ENCODE measurements at places on chromosomes 5 and 9.

- no peaks in the 10 kb centered on the region for H3K27me3 ChIP-seq
- no peak for DNase-seq
- no peak overlapping the region for H3K4me3 ChIP-seq
- no peaks in the 10 kb centered on the region for H3K4me1 ChIP-seq
These were observed 51.0 kb downstream of the GLRA1 start for GRCh38 chr5:151873701-151874100.

DNA sequence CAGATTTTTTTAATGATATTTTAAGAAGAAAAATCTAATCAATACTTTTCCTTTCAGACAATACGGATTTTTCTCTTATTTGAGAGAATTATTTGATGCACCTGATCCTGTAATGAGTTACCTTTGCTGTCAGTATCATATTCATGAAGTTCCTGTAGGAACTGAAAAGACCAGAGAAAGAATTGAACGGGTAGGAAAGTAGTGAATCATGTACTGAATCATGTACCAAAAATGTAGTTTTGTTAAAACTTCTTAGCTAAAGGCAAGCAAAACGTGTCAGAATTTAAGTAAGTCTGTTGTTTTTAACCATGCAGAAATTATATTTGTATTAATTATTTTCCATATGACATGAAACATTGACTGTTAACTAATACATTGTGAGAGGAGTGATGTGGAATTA lies 56.6 kb downstream of the SMC5 start:
- H3K36me3 ChIP-seq, result peaks cover 58% of the 10 kb centered on the region
- no peak overlapping the region for H3K4me3 ChIP-seq
- H3K4me1 ChIP-seq, result no peaks in the 10 kb centered on the region
- H3K27ac ChIP-seq, result no peak overlapping the region
- peaks cover 2% of the 10 kb centered on the region for H3K27me3 ChIP-seq
- no peak for DNase-seq

GRCh38 chr5:110040178-110040577 lies 350.5 kb downstream of the MAN2A1 start:
- H3K27me3 ChIP-seq, result peaks cover 2% of the 10 kb centered on the region
- no peak overlapping the region for H3K27ac ChIP-seq
- DNase-seq, result no peak
- H3K4me3 ChIP-seq, result no peak overlapping the region
- H3K36me3 ChIP-seq, result peaks cover 18% of the 10 kb centered on the region
- no peaks in the 10 kb centered on the region for H3K4me1 ChIP-seq

GRCh38 chr9:113533335-113534225 lies 70.1 kb downstream of the RGS3 start:
- H3K27ac ChIP-seq, result no peak overlapping the region
- H3K27me3 ChIP-seq, result peaks cover 4% of the 10 kb centered on the region
- H3K4me3 ChIP-seq, result no peak overlapping the region
- H3K4me1 ChIP-seq, result peaks cover 36% of the 10 kb centered on the region
- DNase-seq, result no peak
- H3K36me3 ChIP-seq, result no peaks in the 10 kb centered on the region

DNA sequence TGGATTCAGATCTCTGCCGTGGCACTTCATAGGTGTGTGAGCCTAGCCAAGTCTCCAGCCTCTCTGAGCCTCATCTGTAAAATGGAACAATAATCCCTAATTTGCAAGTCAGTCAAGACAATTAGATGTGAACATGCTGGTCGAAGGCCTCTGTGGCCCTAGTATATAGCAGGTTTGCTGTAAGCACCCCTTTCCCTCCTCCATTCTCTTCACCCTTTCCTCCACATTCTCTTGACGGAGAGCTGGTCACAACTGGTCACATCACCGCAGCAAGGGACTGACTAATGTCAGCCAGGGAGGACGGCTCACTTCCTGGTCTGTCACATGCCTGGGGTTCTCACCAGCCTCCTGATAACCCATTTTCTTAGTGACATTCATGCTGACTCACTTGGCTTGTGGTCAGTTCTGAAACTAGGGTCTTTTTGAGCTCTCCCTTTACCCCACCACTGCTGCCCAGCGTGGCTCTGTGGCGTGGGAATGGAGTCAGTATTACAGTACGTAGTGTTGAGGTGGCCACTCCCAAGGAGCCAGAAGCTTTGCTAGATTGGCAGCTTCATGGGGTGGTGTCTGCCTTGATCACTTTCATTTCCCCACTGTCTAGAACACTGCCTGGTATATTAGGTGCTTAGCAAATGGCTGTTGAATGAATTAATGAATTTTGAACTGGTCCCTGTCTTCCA lies 47.8 kb downstream of the ERGIC1 start:
- DNase-seq, result no peak
- peaks cover 36% of the 10 kb centered on the region for H3K36me3 ChIP-seq
- no peak overlapping the region for H3K4me3 ChIP-seq

- H3K36me3 ChIP-seq, result peaks cover 5% of the 10 kb centered on the region
- no peak overlapping the region for H3K27ac ChIP-seq
- no peak overlapping the region for H3K4me3 ChIP-seq
These were observed 122.8 kb downstream of the ENC1 start for GRCh38 chr5:74517700-74518099.

DNA sequence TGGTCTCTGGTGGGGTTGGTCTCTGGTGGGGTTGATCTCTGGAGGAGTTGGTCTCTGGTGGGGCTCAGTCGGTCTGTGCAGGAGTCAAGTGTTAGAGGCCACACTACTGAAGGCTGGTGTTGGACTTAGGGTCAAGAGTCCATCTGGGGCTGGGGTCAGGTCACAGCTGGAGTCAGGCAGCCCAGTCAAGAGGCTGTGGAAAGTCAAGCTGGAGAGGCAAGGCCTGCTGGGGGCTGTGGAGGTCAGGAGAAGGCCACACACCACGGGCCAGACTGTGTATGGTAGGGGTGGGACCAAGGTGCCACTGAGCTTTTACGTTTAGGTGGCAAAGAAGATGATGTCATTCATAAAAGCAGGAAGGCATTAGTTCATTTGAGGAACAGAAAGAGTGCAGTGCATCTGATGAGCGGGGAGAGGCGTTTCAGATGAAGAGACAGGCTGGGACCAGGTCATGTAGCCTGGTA lies 16.7 kb upstream of the CD74 start:
- no peaks in the 10 kb centered on the region for H3K36me3 ChIP-seq
- peaks cover 4% of the 10 kb centered on the region for H3K27me3 ChIP-seq
- peaks cover 23% of the 10 kb centered on the region for H3K4me1 ChIP-seq
- no peak overlapping the region for H3K4me3 ChIP-seq
- no peak for DNase-seq
- peak overlapping the region; percentile 96 for H3K27ac ChIP-seq

GRCh38 chr9:9942764-9943424 lies 669.9 kb downstream of the PTPRD start:
- H3K36me3 ChIP-seq, result no peaks in the 10 kb centered on the region
- peak; percentile 82 for DNase-seq
- no peaks in the 10 kb centered on the region for H3K27me3 ChIP-seq
- no peak overlapping the region for H3K4me3 ChIP-seq
